ENCODE measurements at places on chromosomes 12 and 14.
A peak's percentile ranks its signal among the peaks of the same experiment; 100 is the strongest.

DNA sequence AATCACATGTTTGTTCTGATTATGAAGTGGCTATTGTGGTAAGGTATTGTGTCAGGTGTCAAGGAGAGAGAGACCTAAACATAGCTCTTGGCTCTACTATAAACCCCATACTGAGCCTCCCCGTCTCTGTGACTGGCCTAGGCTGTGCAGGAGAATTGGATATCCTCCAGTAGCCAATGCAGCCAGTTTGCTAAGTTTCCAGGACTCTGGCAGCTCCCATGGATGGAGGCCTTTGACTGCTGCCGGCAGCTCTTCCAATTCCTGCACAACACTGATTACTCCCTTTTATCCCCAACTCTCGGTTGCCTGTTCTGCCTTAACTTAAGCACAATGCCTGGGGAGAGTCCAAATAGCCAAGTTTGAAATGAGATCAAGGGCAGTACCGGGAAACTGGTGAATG lies 59.3 kb downstream of the ABCC9 start:
- H3K27me3 ChIP-seq, result no peaks in the 10 kb centered on the region
- peaks cover 15% of the 10 kb centered on the region for H3K4me1 ChIP-seq
- H3K36me3 ChIP-seq, result no peaks in the 10 kb centered on the region
- no peak overlapping the region for H3K4me3 ChIP-seq

DNA sequence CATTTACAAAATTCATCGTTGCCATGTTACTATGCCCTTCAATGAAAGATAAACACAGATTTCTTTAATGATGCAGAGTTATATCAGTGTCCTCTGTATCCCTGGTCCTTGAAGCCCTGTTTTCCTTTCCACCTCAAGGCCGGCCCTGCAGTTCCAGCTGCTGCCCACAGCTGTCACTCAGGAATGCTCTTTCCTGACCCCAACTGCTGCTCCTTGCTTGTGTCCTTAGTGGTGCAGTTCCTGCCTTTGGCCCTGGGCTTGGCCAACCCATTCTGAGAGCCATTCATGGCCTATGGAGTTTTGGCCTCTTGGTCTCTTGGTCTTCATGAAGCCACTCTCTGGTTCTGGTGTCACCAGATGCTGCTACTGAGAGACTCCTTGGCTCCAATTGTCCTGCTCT lies 93.1 kb downstream of the GAS2L3 start:
- H3K4me1 ChIP-seq, result no peaks in the 10 kb centered on the region
- no peak overlapping the region for H3K4me3 ChIP-seq
- no peaks in the 10 kb centered on the region for H3K27me3 ChIP-seq
- no peak overlapping the region for H3K27ac ChIP-seq
- DNase-seq, result no peak
- no peaks in the 10 kb centered on the region for H3K36me3 ChIP-seq

DNA sequence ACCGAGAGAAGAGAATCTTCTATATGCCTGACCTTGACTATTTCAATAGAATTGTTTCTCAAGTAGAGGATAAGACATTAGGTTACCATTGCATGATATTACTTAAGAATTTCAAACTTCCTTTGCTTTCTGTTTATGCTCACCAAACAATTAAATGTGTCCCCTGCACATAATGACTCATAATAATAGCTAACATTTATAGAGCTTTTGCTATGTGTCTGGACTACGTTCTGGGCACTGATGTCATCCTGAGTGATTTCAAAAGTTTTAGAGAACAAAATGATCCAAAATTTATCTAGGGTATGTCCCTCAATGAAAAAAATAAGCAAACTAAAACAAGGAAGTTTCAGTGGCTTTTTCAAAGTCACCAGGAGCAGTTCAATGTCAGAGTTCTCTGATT lies 38.8 kb downstream of the SLC15A5 start:
- H3K36me3 ChIP-seq, result no peaks in the 10 kb centered on the region
- DNase-seq, result no peak
- no peak overlapping the region for H3K4me3 ChIP-seq
- no peaks in the 10 kb centered on the region for H3K4me1 ChIP-seq

DNA sequence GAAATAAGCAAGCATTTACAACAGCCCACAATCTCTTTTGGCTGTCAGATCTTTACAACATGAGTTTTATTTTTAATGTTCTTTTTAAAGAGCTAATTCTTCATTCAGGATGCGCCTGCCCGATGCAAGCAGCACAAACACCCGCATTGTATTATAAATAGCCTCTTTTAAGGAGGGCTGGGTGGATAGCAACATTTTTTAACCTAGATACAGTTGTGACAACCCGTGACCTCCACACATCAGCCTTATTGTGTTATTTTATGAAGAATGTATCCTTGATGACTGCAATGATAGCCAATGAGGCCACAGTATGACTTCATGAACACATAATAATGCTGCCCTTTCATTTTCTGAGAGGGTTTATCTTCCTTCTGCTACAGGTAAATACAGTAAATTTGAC lies 173.7 kb downstream of the FOXN3 start:
- no peaks in the 10 kb centered on the region for H3K27me3 ChIP-seq
- peak overlapping the region; percentile 40 for H3K27ac ChIP-seq
- no peak overlapping the region for H3K4me3 ChIP-seq
- H3K36me3 ChIP-seq, result no peaks in the 10 kb centered on the region

DNA sequence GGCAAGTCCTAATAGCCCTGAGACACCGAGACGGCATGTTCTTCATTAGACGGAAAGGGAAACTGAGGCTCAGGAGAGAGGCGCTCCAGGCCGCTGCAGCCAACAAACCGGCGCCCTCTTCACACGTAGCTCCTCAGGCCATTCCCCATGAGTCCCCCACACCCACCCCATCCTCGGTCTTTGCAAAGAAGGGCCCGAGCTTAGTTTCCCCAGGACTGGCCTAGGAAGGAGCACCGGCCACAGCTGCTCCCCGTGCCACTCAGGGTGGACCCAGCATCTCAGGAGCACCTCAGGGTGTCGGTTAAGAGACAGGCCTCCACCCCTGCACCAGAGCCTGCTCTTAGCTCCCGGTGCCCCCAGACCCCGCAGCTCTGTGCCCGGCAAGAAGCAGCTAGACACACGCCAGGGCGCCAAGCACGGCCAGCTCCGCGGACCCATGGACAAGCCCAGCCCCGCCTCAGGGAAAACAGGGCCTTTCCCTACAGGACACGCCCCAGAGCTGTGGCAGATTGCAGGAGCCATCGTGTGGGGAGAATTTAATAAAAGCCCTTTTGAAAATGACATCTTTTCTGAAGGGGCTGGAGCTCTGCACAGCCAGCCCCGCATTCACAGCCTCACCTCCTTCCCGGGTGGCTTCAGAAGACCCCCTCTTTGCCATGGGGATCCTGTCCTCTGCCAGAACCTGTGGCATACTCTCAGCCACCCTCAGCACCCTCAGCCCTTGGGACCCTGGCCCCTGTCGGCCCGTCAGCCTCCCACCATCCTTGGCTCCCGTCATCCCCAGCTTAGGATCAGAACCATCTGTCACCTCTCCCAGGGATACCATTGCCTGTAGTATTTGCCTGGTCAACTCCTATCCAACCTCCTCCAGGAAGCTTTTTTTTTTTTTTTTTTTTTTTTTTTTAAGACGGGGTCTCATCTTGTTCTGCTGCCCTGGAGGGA lies 59.7 kb downstream of the LGMN start:
- no peak overlapping the region for H3K27ac ChIP-seq
- DNase-seq, result no peak
- no peak overlapping the region for H3K4me3 ChIP-seq
- peaks cover 16% of the 10 kb centered on the region for H3K36me3 ChIP-seq

GRCh38 chr12:115201966-115202365 lies 518.0 kb upstream of the TBX3 start:
- no peaks in the 10 kb centered on the region for H3K4me1 ChIP-seq
- DNase-seq, result no peak
- H3K36me3 ChIP-seq, result no peaks in the 10 kb centered on the region
- H3K4me3 ChIP-seq, result no peak overlapping the region
- H3K27ac ChIP-seq, result no peak overlapping the region

DNA sequence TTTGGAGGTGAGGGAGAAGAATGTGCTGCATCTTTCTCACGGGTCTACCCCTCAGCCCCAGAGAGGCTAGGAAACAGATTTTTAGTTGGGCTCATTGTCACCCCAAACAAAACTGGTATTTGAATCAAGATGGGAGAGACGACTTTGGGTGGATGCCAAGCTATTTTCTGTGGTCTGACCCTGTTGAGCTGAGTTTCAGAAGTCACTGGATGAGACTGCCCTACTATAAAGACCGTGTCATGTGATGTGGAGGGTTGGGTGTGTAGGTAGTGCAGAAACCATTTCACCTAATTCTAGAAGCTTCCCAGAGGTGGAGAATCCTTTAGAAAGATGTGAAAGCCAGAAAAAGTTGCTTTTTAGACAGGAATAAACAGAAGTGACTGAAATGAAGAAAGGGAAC lies 60.2 kb downstream of the IFT43 start:
- no peaks in the 10 kb centered on the region for H3K4me1 ChIP-seq
- no peak overlapping the region for H3K4me3 ChIP-seq
- no peaks in the 10 kb centered on the region for H3K36me3 ChIP-seq
- no peak overlapping the region for H3K27ac ChIP-seq
- no peak for DNase-seq
- no peaks in the 10 kb centered on the region for H3K27me3 ChIP-seq

GRCh38 chr12:5200278-5201087 lies 156.8 kb downstream of the KCNA5 start:
- no peak overlapping the region for H3K4me3 ChIP-seq
- DNase-seq, result no peak
- no peaks in the 10 kb centered on the region for H3K27me3 ChIP-seq
- H3K27ac ChIP-seq, result no peak overlapping the region

DNA sequence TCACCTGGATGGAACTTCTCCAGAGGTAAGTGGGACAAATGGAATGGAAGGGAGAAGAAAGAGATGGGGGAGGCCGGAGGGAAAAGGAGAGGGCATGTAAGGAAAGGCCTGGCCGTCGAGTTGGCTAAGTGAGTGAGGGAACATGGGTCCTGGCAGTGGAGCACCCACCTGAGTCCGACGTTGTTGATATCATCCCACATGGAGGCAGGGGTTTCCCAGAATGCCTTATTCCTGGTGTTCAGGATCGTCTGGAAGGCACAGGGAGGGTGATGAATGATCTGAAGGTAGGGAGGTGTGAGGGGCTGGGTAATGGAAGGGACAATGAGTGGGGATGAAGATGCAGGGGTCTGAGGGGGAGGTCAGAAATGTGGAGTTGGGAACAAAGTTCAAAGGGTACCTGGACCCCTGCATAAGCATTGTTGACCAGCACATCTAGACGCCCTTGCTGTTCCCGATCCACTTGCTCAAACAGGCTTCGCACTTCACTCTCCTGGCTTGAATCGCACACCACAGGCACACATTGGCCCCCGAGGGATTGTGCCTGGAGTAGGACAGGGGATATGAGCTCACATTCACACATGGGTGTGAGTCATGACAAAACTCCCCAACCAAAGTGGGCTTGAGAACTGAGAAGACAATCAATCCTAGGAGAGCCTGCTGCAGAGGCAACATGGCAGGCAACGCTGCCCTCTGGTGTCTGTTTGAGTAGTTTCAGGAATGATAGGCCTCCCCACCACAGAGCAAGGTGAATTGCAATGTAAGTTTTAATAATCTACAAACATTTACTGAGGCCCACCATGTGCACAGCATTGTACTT lies 3.0 kb downstream of the DHRS1 start:
- peaks cover 19% of the 10 kb centered on the region for H3K36me3 ChIP-seq
- H3K4me3 ChIP-seq, result no peak overlapping the region

- H3K4me3 ChIP-seq, result no peak overlapping the region
- no peak overlapping the region for H3K27ac ChIP-seq
- no peak for DNase-seq
- no peaks in the 10 kb centered on the region for H3K4me1 ChIP-seq
These were observed 80.8 kb upstream of the C12orf71 start for GRCh38 chr12:27163048-27163715.

GRCh38 chr14:54440037-54440436 lies 1.1 kb downstream of the CNIH1 start:
- DNase-seq, result no peak
- H3K27me3 ChIP-seq, result no peaks in the 10 kb centered on the region
- peaks cover 18% of the 10 kb centered on the region for H3K4me1 ChIP-seq
- H3K27ac ChIP-seq, result peak overlapping the region; percentile 90

GRCh38 chr12:30936036-30936435 lies 9.5 kb downstream of the TSPAN11 start:
- no peak overlapping the region for H3K4me3 ChIP-seq
- no peaks in the 10 kb centered on the region for H3K27me3 ChIP-seq
- H3K4me1 ChIP-seq, result no peaks in the 10 kb centered on the region
- H3K36me3 ChIP-seq, result no peaks in the 10 kb centered on the region
- DNase-seq, result no peak

DNA sequence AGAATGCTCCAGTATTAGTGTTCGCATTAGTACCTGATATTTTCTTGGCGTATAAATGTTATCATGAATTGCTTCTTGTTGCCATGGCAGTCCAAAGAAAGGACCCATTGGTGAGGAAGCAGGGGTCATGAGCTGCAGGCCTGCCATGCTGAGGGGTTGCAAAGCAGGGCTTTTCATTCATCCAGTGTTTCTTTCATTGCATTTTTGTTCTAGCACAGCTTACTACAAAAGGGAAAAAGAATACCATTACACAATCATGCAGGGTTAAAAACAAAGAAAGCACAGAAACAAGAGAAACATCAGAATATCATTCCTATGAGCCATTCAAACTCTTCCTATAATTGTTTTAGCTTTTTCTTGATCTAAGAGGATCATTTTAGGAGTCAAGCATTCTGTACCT lies 24.0 kb downstream of the DICER1 start:
- H3K4me3 ChIP-seq, result no peak overlapping the region
- H3K4me1 ChIP-seq, result no peaks in the 10 kb centered on the region
- no peak for DNase-seq
- H3K27me3 ChIP-seq, result no peaks in the 10 kb centered on the region
- H3K27ac ChIP-seq, result no peak overlapping the region

GRCh38 chr14:73125746-73126145 lies 10.6 kb upstream of the PSEN1 start:
- peaks cover 25% of the 10 kb centered on the region for H3K36me3 ChIP-seq
- no peaks in the 10 kb centered on the region for H3K27me3 ChIP-seq
- DNase-seq, result no peak
- H3K4me3 ChIP-seq, result no peak overlapping the region
- H3K4me1 ChIP-seq, result no peaks in the 10 kb centered on the region
- no peak overlapping the region for H3K27ac ChIP-seq

DNA sequence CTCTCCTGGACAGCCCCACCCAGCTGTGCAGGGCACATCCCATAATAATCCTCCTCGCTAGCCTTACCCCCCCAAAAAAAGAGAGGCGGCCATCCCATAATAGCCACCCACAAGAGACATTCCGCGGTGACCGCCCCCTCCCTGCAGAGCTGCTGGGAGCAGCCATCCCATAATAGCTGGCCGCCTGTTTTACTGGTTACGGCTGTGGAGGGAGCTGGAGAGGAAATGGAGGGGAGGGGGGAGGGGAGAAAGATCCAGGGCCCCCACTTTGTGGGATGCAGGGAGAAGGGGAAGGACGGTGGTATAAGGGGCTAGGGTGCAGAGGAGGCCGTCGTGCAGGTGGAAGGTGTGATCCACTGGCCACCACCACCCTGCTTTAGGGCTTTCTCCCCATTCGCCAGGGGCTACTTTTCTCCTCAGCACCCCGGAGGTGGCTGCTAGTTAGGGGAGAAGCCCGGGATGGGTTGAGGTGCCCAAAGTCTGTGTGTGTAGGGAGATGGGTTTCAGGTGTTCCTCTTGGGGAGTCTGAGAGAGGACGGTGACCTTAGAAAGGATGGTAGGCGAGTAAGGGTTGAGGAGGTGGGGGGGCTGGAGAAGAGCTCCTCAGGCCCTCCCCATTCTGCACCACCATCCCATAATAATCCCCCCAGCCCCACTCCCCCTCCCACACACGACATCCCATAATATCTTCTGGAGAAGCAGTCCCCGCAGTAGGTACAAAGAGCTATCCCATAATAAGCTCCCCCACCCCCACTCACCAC lies 6.0 kb upstream of the CHD4 start:
- H3K27ac ChIP-seq, result peak overlapping the region; percentile 97
- no peaks in the 10 kb centered on the region for H3K27me3 ChIP-seq
- peak; percentile 69 for DNase-seq
- H3K4me3 ChIP-seq, result peak overlapping the region; percentile 68
